ENCODE measurements at places on chromosomes 13 and 19.
A peak's percentile ranks its signal among the peaks of the same experiment; 100 is the strongest.

DNA sequence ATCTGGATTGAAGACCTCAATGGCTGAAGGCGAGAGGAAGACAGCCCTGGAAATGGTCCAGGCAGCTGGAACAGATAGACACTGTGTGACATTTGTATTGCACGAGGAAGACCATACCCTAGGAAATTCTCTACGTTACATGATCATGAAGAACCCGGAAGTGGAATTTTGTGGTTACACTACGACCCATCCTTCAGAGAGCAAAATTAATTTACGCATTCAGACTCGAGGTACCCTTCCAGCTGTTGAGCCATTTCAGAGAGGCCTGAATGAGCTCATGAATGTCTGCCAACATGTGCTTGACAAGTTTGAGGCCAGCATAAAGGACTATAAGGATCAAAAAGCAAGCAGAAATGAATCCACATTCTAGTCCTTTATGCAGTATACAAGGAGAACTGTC, 1.2 kb downstream of the POLR1D start:
- no peak for DNase-seq

DNA sequence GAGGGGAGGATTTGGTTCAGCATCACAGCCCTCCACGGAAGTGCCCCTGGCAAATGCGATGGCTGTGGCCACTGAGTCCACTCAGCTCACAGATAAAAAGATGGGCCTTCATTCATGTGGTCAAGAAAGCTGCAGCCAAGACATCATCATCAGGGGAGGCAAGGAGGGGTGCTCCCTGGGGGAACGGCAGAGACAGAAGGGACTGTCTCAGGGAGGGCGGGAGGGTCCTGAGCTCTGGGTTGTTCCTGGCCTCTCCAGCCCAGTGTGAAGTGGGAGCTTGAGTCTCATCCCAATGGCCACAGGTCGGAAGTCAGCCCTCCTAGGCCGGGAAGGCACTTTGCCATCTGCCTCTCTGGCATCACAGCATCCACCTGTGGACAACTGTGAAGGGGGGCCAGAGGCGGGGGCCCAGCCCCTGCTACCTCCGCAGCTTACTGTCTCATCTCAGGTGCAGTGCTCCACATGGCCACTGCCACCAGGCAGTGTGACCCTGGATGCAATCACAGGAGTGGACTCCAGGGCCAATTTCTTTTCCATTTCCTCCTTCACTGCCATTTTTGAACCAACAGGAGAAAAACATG, 137.8 kb upstream of the SOX1 start:
- DNase-seq = no peak

GRCh38 chr13:99289674-99290337, 17.4 kb downstream of the GPR183 start:
- no peak for DNase-seq

DNA sequence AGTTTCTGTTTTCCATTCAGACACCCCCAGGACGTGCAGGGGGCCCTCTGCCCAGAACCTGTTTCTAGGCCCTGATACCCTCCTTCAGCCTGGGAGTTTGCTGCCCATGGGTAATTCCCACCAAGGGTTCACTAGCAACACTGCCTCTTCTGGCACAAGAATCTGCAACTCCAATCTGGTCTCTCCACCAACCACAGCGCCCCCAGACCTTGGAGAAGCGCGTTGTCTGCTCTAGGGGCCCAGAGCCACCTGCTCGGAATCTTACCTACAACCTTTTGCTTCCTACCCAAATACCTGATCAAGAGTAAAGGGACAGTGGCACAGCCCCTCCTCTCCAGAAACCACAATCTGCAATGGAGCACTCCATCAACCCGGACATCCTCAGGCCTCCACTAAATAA, 763 bp downstream of the ZNF180 start:
- DNase-seq = no peak

- DNase-seq = peak; percentile 11
Measured at GRCh38 chr13:108322206-108322824, 52.8 kb downstream of the TNFSF13B start.

- DNase-seq = no peak
Measured at GRCh38 chr13:40878823-40879222, 89.4 kb downstream of the SLC25A15 start.

- DNase-seq = no peak
Measured at GRCh38 chr19:1410136-1410786, 2.9 kb downstream of the DAZAP1 start.

DNA sequence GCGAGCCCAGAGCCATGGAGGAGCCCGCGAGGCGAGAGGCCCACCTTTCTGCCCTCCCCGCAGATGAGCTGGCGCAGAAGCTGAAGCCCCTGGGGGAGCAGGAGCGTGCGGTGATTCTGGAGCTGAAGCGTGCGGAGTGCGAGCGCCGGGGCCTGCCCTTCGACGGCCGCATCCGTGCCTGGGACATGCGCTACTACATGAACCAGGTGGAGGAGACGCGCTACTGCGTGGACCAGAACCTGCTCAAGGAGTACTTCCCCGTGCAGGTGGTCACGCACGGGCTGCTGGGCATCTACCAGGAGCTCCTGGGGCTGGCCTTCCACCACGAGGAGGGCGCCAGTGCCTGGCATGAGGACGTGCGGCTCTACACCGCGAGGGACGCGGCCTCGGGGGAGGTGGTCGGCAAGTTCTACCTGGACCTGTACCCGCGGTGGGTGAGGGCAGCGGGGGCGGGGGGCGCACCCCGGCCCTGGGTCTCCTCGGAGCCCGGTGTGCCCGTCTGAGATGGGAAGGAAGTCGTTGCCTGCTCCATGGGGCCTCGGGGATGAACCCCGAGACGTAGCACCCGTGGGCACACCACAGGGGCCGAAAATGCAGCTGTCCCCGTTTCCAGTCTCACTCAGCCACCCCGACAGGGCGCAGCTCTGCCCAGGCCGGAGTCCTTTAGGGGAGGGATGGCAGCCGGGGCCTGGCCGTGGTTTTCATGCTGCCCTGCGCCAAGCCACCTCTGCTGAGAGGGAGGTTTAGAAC, 12.1 kb upstream of the ZNF554 start:
- DNase-seq = no peak

GRCh38 chr13:65592731-65593130, 1637.4 kb downstream of the PCDH9 start:
- no peak for DNase-seq

GRCh38 chr13:24286624-24287023, 22.8 kb upstream of the C1QTNF9 start:
- DNase-seq = no peak

- no peak for DNase-seq
Measured at GRCh38 chr13:91762957-91763356, 364.5 kb downstream of the GPC5 start.

DNA sequence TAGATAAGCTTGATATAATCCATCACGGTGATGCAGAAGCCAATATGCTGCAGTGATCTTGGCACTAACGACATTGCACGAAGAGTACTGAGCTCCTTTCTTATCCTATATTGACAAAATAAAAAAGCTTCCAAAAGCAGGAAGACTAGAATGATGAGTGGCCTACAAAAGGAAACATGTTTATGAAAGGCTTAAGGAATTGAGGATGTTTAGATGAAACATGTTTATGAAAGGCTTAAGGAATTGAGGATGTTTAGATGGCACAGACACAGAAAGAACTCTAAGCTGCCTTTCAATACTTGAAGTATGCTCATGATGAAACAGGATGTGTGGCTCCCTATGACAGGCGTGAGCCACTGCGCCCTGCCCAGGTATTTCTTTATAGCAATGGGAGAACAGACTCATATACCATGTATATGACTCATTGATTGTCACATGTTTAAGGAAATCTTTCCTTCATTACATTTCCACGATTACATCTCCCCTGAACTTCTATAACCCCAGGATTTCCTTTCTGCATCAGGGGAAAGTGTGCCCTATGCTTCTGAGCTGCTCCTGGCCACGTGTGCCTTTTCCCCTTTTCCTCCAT, 690.8 kb upstream of the ARGLU1 start:
- no peak for DNase-seq

- no peak for DNase-seq
Measured at GRCh38 chr13:39144391-39144790, 106.1 kb downstream of the NHLRC3 start.

DNA sequence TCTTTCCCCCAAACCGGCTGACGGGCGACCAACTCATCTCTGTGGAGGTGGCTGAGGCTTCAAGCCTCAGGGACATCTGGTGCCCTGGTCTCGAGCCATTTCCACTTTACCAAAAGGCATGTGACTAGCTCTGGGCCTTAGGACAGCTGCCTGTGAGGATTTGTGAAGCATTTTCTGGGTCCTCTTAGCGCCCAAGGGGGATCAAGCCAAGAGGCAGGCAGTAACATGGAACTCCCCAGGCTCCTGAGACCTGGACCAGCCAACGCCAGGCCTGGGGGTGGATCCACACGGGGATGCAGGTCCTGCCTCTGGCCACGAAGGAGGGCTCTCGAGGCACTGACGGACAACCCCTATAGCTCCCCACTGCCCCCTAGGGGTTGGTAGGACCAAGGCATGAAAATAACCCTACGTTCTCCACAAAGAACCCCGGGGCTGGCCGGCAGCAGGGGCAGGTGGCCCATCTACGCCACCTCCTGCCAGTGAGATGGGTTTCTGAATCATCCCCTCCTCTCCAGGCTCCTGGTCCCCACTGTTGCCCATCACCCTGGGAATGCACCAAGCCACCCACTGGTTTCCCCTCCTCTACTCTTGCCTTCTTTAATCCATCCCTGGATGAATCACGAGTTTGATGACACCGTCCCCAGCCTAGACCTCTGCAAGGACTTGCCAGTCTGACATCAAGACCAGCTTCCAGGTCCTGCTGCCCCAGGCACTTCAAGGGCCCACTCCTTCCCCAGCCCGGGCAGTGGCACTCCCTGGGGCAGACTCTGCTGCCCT, 7.0 kb upstream of the MYDGF start:
- peak; percentile 42 for DNase-seq

DNA sequence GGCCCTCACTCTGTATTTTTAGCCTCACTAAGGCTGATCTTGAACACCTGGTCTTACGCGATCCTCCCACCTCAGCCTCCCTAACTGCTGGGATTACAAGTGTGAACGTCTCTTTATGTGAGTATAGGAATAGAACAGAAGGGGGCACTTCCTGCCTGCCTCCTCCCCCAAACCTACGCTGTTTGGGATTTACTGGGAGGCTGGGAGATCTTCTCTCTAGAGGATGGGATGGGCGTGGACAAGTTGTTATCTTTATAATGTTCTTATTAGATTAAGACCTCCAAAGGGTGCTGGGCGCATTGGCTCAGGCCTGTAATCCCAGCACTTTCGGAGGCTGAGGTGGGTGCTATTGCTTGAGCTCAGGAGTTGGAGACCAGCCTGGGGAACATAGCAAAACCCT, 2.9 kb upstream of the CSNK1G2 start:
- no peak for DNase-seq

DNA sequence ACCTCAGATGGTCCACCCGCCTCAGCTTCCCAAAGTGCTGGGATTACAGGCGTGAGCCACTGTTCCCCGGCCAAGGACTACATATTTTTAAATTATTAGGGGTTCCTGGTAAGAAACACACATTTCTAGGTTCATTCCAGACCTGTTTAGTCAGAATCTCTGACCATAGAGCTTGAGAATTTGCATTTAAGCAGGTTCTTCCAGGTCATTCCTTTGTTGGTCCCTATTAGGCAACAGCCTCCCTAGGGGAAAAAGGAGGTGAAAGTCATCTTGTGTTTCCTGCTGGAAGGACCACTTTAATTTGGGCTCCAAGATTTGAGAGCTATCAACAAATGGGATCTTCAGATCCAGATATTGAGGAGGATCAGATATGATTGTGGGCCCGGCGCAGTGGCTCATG, 16.3 kb downstream of the S1PR2 start:
- DNase-seq = no peak

DNA sequence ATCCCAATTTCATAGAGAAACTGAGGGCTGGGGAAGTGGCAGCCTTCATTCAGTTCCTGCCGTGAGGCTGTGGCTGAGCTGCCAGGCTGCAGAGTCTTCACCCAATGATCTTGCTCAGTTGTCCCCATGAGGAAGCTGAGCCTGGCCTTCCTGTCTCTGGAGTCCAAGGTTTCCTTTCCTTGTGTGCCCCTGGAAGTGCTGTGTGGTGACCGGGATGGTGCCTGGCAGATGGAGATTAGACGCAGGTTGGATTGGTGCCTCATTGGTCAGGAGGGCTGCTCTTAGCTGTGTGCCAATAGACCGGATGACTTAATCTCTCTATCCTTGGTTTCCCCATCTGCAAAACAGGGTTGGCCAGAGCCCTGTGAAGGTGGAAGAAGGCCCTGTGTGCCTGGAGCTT, 24.6 kb downstream of the DNM2 start:
- DNase-seq = no peak

- DNase-seq = no peak
Measured at GRCh38 chr13:110921695-110922094, 6.8 kb upstream of the ANKRD10 start.

DNA sequence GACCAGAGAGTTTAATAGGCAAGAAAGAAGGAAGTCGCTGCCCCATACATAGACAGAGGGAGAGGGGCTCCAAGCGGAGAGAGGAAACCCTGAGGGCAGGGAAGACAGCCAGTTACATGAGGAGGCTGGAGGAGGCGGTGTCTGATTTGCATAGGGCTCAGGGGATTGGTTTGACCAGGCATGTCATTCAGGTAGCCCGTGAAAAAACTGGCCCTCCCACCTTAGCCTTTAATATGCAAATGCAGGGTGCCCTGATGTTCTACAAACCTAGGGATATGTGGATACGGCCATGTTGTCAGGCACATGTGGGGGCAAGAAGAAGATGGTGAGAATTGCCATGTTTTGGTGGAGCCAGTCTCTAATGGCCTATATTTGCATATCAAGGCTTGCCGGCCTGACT, 1461.6 kb downstream of the PCDH9 start:
- no peak for DNase-seq

DNA sequence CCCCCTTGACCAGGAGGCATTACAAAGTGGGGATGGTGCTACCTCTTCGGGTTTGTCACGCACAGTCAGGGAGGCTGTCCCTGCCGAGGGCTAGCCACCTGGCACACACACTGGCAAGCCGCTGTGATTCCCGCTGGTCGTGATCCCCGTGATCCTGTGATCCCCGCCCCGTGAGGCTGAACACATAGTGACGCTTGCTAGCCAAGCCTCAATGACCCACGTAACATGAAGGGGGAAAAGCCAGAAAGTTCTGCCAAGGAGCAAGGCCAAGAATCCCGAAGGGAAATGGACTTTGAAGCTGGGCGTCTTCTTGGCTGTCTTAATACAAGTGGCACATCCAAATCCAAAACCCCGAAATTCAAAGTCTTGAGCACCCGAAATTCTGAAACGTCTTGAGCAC, 13.7 kb downstream of the LDLR start:
- no peak for DNase-seq

DNA sequence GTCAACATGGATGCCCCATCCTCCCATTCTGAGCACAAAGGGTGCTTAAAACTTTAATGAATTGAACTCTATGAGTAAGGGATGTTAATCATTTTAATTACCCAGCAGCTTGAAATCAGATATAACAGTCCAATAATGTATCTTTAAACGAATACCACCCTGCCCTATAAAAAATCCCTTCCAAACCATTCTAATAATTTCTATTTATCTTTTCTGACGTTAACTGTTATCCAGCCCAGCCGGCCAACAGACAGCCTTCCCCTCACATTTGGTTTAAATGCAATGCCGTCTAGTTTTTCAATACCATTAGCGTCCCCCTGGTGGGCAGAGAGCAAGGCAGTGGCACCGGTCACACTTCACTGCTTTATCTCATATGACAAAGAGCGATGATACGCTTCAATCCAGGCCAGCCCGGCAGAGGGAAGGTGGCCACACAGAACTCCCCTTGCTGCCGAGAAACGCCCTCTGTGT, 402.2 kb upstream of the ZNF507 start:
- DNase-seq = no peak
